Activated CD4-positive, alpha-beta T cell treated with anti-CD3 and anti-CD28 coated beads, Interleukin-2, amount 10 ng/mL, durations not matched to agents 7 days and 5 days (primary cell): ENCODE measurements at places on chromosomes 3 and 15. TPM values are rescaled to one million over a fixed set of nuclear protein-coding genes. Genes with fewer than 3 reads are reported as not detected.

The NLGN1 gene
- total RNA-seq, result not detected

The ANKDD1A gene
- 0.87 TPM for total RNA-seq

The IQCF5 gene
- total RNA-seq, result not detected

The ISLR2 gene
- not detected for total RNA-seq

The MORF4L1 gene
- 225 TPM for total RNA-seq

The ANAPC13 gene
- total RNA-seq, result 33.5 TPM

The SH2D7 gene
- not detected for total RNA-seq

The PPP1R14D gene
- not detected for total RNA-seq

The OCA2 gene
- total RNA-seq, result not detected

The BFSP2 gene
- total RNA-seq, result 0.33 TPM

The WDR5B gene
- 5.1 TPM for total RNA-seq

The SERPINI2 gene
- not detected for total RNA-seq

The KAT2B gene
- 91.3 TPM for total RNA-seq

The DVL3 gene
- total RNA-seq, result 35.0 TPM
